ENCODE measurements at places on chromosomes 2 and 18. TPM values are rescaled to one million over a fixed set of nuclear protein-coding genes. Genes with fewer than 3 reads are reported as not detected.

GRCh38 chr18:46809145-46809544 is 52.3 kb upstream of the ST8SIA5 start:
- no peak overlapping the region for H3K27ac ChIP-seq
- DNase-seq = no peak
- no peak overlapping the region for H3K4me3 ChIP-seq
- peaks cover 7% of the 10 kb centered on the region for H3K36me3 ChIP-seq
- H3K27me3 ChIP-seq = no peaks in the 10 kb centered on the region
- H3K4me1 ChIP-seq = no peaks in the 10 kb centered on the region

DNA sequence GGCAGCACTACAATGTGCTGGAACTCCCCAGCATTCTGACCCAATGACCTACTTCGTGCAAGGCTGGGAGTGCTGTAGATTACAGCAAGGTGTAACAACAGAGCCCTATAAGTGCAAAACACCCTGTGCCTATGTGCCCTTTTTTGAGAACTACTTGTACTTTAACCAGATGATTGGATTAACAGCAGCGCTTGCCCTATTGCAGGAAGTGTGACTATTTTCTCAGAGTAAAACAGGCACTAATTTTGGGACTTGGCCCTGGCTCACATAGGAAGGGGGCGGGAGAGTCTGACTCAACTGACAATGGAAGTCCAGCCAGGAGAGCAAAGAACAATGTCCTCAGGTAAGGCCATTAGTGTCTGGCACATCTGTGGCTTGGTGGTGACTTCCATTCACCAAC is 35.6 kb upstream of the RNF125 start:
- H3K27me3 ChIP-seq = no peaks in the 10 kb centered on the region
- no peak overlapping the region for H3K27ac ChIP-seq
- H3K36me3 ChIP-seq = no peaks in the 10 kb centered on the region
- no peak for DNase-seq
- H3K4me3 ChIP-seq = no peak overlapping the region
- no peaks in the 10 kb centered on the region for H3K4me1 ChIP-seq

GRCh38 chr2:118121986-118122524 is 33.8 kb downstream of the INSIG2 start:
- no peak overlapping the region for H3K27ac ChIP-seq
- H3K4me3 ChIP-seq = no peak overlapping the region
- DNase-seq = no peak
- H3K36me3 ChIP-seq = no peaks in the 10 kb centered on the region

GRCh38 chr2:36965206-36965605 is 1.1 kb downstream of the STRN start:
- no peak for DNase-seq
- peaks cover 34% of the 10 kb centered on the region for H3K4me1 ChIP-seq
- H3K4me3 ChIP-seq = peak overlapping the region; percentile 91
- no peaks in the 10 kb centered on the region for H3K36me3 ChIP-seq
- H3K27me3 ChIP-seq = no peaks in the 10 kb centered on the region

DNA sequence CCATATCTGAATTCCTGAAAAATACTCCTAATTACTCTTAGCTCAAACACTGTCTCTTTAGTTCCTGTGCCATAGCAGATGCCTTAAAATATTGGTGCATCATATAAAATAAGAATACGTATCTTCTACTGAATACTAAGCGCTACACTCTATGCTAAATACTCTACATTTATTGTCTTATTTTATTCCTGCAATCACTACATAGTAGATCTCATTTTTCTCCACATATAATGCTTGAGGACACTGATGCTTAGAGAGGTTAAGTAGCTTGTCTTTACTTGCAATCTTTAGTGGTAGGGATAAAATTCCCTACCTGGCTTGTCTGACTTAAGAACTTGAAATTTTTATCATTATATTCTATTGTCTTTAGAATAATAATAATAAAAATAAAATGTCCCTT is 137.3 kb upstream of the SETBP1 start:
- H3K4me3 ChIP-seq = no peak overlapping the region
- H3K27me3 ChIP-seq = no peaks in the 10 kb centered on the region
- H3K27ac ChIP-seq = no peak overlapping the region

GRCh38 chr18:58902961-58903360 is 38.3 kb downstream of the ZNF532 start:
- DNase-seq = no peak
- H3K27ac ChIP-seq = no peak overlapping the region
- H3K4me1 ChIP-seq = peaks cover 26% of the 10 kb centered on the region
- no peaks in the 10 kb centered on the region for H3K27me3 ChIP-seq

DNA sequence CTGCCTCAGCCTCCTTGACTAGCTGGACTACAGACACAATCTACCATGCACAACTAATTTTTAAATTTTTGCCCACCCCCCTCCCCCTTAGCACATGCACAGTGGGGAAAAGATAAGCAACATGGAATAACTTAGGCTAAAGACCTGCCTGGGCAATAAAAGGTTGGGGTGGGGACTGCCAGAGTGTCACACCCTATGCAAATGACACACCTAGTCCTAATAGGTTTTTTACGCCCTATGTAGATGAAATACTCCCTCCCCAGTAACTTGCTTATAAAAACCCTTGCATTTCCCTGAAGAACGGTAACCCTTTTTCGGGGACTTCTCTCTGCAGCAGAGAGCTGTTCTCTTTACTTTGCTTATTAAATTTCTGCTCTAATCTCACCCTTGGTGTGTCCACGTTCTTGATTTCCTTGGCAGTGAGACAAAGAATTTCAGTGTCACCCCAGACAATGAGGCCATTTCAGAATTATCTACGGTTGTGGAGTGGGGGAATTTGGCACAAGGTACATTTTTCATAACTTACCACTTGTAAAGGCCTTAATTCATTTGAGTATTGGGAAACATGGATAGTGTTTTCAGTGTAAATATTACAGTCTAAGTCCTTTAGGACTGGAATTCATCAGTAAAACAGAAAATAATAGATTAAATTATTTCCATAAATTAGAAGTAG is 109.2 kb downstream of the NOL4 start:
- DNase-seq = no peak
- no peaks in the 10 kb centered on the region for H3K27me3 ChIP-seq
- H3K4me1 ChIP-seq = peaks cover 22% of the 10 kb centered on the region
- H3K36me3 ChIP-seq = no peaks in the 10 kb centered on the region

GRCh38 chr2:206160125-206160806 is 571 bp downstream of the EEF1B2 start:
- peak overlapping the region; percentile 98 for H3K27ac ChIP-seq
- DNase-seq = no peak
- no peaks in the 10 kb centered on the region for H3K27me3 ChIP-seq

- no peaks in the 10 kb centered on the region for H3K4me1 ChIP-seq
- H3K4me3 ChIP-seq = no peak overlapping the region
- H3K27me3 ChIP-seq = no peaks in the 10 kb centered on the region
- DNase-seq = no peak
- no peak overlapping the region for H3K27ac ChIP-seq
Measured at GRCh38 chr18:4369705-4370104, 85.4 kb downstream of the DLGAP1 start.

PSMD1 gene
- 112 TPM for total RNA-seq

OTOS gene
- total RNA-seq = not detected

SPC25 gene
- total RNA-seq = 5.6 TPM

CD8A gene
- not detected for total RNA-seq

EHD3 gene
- 25.9 TPM for total RNA-seq

TRAPPC8 gene
- total RNA-seq = 39.1 TPM

CBLN2 gene
- not detected for total RNA-seq

Data from osteocyte (in vitro differentiated cells).